Effector CD4-positive, alpha-beta T cell (primary cell): ENCODE measurements at places on chromosomes 5 and 9.
A peak's percentile ranks its signal among the peaks of the same experiment; 100 is the strongest.

GRCh38 chr5:172931001-172931536, 28.2 kb upstream of the RPL26L1 start:
- DNase-seq, result no peak

DNA sequence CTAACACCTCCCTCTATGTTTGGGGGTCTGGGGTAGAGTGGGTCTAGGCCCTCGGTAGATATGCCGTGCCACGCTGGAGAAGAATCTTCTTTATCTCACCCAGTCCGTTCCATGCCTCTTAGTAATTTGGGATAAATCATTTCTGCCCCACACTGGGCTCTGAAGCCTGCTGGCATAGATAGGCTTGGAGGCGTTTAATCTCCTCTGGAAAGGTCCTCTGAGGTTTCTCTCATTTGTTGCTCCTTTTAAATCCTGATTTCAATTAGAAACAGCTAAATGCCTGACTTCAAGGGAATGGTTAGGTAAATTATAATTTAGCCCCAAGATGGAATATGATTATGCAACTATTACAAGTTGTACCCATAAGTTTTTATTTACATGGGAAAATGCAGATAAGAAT, 57.8 kb upstream of the AKNA start:
- no peak for DNase-seq

DNA sequence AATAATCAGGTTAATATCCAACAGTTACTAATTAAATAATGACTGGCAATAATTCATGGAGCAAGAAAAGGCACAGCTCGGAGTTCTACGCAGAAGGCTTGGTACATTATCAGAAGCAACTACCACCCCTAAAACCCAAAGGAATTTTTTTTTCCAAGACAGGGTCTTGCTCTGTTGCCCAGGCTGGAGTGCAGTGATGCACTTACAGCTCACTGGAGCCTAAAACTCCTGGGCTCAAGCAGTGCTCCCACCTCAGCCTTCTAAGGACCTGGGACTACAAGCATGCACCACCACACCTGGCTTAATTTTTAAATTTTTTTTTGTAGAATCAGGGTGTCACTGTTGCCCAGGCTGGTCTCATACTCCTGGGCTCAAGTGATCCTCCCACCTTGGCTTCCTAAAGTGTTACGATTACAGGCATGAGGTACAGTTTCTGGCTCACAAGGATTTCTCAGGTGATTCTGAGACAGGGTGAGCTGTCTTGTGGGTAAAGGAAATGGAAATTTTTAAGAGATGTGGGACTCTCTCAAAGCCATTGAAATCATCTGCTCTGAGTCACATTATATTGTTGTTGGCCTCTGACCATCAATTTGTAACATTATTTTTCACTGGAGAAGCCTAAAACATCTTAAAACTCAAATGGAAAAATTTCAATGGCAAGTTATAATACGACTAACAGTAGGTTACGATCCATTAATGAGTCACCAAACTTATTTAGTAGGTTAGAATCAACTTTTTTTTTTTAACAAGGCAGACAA, 19.7 kb upstream of the HSDL2 start:
- DNase-seq, result no peak

DNA sequence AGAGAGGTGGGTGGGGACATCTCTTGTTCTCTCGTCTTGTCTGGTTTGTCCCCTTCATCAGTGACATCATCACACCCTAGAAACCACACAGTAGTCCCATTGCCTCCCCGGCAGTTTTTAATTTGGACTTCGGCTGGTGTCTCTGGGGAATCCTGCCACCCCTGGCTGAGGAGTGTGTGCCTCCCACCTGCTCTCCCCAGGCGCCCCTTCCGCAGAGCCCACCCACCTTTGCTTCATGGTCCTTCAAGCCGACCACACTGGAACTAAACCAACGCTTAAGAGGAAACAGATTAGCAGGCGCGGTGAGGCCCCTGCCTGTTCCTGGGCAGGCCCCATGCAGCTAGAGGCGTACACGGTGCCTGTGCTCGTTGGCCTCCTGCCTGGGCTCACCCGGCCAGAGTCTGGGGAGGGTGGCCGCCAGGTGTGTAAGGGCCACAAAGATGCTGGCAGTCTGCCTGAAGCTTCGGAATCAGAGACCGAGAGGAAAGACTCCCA, 107.6 kb upstream of the SPRY4 start:
- DNase-seq, result peak; percentile 8

DNA sequence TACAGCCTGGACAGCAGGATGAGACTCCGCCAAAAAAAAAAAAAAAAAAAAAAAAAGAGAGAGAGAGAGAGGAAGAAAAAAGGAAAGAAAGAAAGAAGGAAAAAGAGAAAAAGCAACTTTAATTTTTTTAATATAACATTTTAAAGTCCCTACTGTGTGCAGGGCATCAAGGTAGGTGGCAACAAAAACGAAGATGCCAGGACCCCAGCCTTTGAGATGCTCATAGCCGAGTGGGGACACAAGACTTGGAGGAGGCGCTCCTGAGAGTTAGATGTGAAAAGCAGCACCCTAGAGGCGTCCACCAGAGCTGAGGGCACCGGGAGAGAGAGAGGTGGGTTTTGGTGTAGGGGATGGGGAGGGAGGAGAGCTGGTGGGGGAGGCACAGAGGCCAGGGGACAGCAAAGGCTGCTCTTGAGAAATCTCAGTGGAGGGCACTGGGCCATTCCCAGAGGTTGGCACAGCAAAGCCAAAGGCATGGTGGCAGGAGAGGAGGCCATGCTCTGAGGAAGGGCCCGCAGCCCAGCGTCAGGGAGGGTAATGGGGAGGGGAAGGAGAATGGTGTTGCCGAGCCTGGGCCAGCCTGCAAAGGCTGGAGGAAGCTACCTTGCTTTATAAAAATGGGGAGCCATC, 135.6 kb downstream of the C9orf50 start:
- DNase-seq, result no peak

GRCh38 chr9:121735065-121735792, 83.8 kb downstream of the DAB2IP start:
- DNase-seq, result no peak

DNA sequence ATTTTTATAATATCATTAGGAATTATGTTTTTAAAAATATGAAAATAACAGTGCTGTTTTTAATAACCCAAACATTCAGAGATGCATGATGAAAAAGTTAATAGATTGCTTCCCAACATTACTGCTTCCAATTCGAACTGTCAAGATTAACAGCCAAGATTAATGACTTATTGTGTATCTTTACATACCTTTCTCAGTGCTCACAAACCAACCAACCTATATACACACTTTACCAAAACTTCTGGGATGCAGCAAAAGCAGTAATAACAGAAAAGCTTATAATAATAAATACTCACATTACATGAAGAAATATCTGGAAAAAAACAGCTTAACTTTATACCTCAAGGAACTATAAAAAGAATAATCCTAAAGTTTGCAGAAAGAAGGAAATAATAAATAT, 82.1 kb downstream of the TMEM232 start:
- DNase-seq, result no peak
